Calu3 (cell line): ENCODE measurements at places on chromosomes 2 and 18. TPM values are rescaled to one million over a fixed set of nuclear protein-coding genes. Genes with fewer than 3 reads are reported as not detected.
A peak's percentile ranks its signal among the peaks of the same experiment; 100 is the strongest.

GRCh38 chr2:171210864-171211431, 50.3 kb upstream of the TLK1 start:
- DNase-seq, result no peak

DNA sequence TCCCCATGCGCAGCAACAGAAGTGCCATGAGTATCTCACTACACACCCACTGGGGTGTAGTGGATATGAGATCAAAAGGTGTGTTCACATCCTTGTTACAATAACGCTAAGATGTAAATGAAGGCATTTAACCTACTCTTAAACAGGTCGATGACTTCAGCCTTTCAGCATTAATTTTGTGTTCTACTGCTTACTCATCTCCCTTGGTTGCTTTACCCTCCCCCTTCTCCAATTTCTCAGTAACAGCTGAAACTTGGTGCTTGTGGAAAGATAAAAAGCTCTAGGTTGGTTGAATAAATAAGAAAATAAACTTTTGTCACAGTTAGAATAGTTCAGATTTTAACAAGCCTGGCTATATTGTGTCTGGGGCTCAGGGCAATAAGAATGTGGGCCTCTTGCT, 147.5 kb upstream of the SESTD1 start:
- DNase-seq, result no peak

DNA sequence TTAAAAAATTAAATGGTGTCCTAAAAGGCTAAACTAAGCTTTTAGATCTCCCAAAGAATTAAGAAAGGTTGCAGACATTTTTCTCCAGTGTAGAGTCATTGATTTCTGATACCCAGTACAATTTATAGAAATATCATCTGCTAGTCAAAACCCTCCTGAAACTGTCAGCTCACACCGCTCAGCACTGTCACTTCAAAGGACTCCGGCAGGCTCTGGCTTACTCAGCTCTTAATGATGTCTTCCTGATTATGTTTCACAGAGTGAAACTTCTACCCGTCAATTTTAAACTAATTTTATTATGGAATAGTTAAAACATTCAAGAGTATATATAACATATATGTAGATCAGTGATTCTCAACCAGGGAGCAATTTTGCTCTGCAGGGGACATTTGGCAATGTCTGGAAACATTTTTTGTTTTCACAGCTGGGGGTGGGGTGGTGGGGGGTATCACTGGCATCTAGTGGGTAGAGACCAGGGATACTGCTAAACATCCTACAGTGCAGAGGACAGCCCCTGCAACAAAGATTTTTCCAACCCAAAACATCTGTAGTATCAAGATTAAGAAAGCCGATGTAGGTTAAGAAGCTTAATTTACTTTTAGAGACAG, 31.6 kb downstream of the CDK15 start:
- no peak for DNase-seq

- no peak for DNase-seq
Observed at GRCh38 chr18:41642756-41643155, 312.3 kb upstream of the PIK3C3 start.

DNA sequence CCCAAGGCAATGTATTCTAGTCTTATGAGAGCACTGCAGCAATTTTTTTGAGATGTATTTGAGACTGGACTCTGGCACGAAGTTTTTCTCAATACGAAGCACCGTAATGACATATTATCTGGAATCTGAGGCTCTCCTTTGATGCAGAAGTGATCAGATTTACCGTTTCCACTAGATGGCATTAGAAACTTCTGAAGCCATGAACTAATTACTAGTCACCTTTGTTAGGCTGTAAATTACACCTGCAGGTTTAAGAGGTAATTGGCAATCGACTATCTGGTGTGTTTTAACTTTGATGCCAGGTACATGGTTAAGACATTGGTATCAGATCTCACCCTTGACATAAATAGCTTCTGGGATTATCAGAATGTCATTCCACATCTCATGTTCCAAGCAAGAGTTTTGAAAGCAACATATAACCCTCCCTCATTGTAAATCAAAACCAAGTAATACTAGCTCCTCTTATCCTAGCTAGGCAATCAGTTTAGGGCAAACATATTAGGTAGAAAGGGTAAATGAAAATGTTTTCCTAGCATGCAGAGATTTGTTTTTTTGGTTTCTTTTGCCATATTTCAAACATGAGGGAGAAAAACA, 254.6 kb upstream of the SPRED2 start:
- DNase-seq, result no peak

- DNase-seq, result no peak
Observed at GRCh38 chr2:27042159-27042661, 9.3 kb upstream of the AGBL5 start.

DNA sequence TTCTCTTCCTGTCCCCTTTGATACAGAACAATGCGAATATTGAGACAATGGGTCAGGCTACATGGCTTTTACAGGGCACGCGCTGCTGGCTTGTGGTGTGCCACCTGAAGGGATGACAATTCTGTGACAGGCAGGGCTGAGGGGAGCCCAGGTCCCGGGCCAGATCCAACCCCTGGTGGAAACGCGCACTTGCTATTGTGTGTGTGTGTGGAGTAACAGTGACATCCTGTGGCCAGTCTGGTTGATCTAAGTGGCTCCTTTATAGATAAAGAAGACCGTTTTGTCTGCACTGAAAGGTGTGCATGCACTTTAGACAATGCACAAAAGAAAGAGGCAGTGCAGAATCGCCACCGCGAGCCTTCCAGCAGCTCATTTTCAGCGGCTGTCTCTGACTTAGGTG, 273.6 kb downstream of the HRH4 start:
- DNase-seq, result peak; percentile 19

GRCh38 chr2:63665846-63666475, 77.2 kb downstream of the MDH1 start:
- DNase-seq, result no peak

- DNase-seq, result no peak
Observed at GRCh38 chr18:22163416-22164161, 5.8 kb upstream of the GATA6 start.

GRCh38 chr2:239570971-239571520, 170.2 kb upstream of the HDAC4 start:
- DNase-seq, result no peak

GRCh38 chr18:33022370-33022769, 249.5 kb upstream of the KLHL14 start:
- DNase-seq, result no peak

- DNase-seq, result no peak
Observed at GRCh38 chr2:117948615-117949014, 65.3 kb downstream of the CCDC93 start.

GRCh38 chr2:61426267-61426897, 44.5 kb downstream of the USP34 start:
- DNase-seq, result peak; percentile 73

- DNase-seq, result no peak
Observed at GRCh38 chr2:164023896-164024295, 288.1 kb upstream of the FIGN start.

GRCh38 chr2:129061069-129061768, 742.6 kb upstream of the HS6ST1 start:
- no peak for DNase-seq

DNA sequence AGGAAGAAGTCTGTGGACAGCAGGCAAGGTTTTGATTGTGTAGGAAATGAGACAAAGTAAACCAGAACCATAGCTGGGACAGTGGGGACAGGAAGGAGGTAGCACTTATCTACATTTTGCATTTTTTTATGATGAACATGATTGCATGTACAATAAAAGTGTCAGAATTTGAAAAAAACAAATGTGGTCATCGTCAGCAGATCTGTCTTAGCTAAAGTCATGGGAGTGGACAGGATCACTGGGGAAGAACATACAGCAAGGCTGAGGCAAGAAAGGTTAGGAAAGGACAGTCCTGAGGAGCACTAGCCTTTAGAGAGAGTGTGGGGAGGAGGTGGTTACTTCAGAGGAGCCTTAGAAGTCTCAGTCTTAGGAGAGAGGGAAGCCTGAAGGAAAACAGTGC, 35.1 kb upstream of the SLC14A2 start:
- DNase-seq, result no peak

GRCh38 chr2:207257251-207258250, 91.8 kb upstream of the KLF7 start:
- DNase-seq, result no peak

DNA sequence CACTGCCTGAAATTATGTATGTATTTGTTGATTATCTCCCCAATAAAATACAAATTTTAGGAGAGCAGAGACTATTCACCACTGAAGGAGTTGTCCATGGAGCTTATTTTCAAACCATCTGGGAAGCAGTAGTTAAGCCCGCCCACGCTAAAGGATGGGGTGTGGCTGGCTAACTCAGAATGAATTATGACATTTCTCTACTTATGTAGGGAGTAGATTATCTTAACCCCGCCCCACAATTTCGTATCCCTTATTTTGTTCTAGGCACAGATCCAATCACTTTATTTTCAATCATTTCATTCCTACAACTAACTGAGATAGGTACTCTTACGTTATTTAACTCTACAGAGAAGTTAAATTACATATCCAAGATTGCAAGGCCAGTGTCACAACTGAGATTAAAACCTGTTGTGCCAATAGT, 1.4 kb upstream of the LAPTM4A start:
- DNase-seq, result peak; percentile 61

- DNase-seq, result no peak
Observed at GRCh38 chr2:28352104-28352503, 40.6 kb upstream of the FOSL2 start.

GRCh38 chr2:66523377-66523969, 88.5 kb downstream of the MEIS1 start:
- DNase-seq, result no peak

DNA sequence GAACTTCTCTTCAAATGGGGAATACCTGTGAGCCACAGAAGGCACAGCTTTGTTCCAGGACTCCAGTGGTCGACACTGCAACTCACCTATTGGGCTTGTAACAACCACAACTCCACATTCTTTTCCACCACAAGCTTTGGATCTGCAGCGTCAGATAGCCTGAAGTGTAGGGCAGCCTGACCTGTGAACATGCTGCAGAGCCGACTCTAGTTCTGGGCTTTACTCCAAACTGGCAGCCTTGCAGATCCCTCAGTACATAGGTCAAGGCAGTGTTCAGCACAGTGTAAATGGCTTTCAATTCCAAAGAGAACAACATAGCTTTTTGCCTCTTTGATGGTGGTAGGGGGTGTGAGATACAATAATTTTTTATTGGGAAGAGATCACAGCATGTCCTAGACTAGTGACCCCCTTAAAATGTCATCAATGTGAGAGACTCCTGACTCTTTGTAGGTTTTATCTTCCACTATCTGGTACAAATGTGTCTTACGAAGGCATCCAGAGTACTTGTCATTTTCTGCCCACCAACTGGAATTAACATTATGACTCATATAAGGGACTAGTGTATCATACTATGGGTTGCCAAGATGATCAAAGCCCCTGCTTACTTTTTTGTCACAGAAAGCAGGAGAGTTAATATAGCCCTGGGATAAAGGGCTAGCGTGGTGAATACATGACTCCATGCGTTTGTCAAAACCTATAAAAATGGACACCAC, 149.8 kb downstream of the COPS8 start:
- DNase-seq, result no peak

DNA sequence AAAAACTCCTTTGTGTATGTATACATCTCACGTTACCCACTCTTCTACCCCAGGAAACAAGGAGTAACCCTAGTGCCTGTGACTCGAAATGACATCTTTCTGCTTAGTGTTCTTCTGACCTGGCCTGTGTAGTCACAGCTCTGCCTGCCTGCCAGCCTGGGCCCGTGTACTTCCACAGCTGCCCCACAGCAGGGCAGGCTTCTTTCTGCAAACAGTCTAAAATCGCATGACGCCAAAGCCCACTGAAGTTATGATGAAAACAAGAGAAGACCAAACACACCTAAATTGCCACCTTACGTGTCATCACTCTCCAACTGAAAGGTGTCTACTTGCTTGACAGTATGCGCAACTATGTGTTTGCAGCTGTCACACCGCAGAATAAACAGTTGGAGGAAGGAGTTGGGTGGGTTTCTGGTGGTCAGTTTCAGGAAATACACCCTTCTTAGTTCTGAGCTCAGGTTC, 1.5 kb downstream of the GAREM1 start:
- DNase-seq, result peak; percentile 42

DNA sequence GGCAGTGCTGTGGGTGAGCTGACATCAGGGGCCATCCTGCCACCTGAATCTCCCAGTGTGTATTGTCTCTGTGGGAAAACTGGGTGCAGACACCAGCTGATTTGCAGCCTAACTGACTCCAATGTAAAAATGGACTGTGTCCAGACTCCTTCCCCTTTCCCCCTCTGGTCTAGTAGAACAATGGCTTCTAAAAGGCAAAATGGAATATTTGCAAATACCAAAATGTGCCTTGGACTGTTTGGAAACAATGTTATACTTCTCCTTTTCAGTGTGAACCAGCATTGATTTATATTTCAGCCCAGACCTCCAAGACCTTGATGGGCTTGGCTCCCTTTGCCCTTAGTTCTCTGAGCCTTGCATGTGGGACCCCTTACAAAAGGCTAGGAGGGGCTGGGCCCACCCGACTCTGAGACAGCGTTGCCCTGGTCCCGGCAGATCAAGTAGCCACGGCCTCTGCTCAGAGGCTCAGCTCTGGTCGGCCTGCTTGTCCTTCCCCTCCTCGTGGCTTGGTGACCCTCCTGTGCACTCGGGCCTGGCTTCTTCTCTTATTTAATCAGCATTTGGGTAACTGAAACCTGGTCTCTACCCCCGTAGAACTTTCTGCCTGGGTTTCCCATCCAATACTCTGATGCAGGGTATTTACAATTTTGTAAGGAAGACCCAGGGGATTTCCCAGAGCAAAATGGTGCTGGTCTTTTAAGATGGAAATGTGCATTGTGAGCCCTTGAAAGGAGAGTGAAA, 18.0 kb upstream of the ACKR3 start:
- no peak for DNase-seq

The CCT7 gene
- 394 and 403 TPM in 2 replicates for total RNA-seq

The LAMA3 gene
- 207 and 233 TPM in 2 replicates for total RNA-seq

The LRATD1 gene
- total RNA-seq, result 14.2 and 15.4 TPM in 2 replicates

The ZNF521 gene
- 0.07 TPM in 1 of 2 replicates, not detected in the other for total RNA-seq

The THADA gene
- total RNA-seq, result 35.5 and 39.9 TPM in 2 replicates

The CYP27C1 gene
- total RNA-seq, result 0.07 TPM in 1 of 2 replicates, not detected in the other

The OTOS gene
- not detected in 2 replicates for total RNA-seq

The GNAL gene
- 0.61 and 1.2 TPM in 2 replicates for total RNA-seq

The LHCGR gene
- total RNA-seq, result not detected in 2 replicates

The FAM237A gene
- not detected in 2 replicates for total RNA-seq

The ZNF385B gene
- 0.57 and 0.86 TPM in 2 replicates for total RNA-seq
